Right atrium auricular region (tissue), 2 donors: ENCODE measurements at places on chromosomes 2 and 18. TPM values are rescaled to one million over a fixed set of nuclear protein-coding genes. Genes with fewer than 3 reads are reported as not detected.

DNA sequence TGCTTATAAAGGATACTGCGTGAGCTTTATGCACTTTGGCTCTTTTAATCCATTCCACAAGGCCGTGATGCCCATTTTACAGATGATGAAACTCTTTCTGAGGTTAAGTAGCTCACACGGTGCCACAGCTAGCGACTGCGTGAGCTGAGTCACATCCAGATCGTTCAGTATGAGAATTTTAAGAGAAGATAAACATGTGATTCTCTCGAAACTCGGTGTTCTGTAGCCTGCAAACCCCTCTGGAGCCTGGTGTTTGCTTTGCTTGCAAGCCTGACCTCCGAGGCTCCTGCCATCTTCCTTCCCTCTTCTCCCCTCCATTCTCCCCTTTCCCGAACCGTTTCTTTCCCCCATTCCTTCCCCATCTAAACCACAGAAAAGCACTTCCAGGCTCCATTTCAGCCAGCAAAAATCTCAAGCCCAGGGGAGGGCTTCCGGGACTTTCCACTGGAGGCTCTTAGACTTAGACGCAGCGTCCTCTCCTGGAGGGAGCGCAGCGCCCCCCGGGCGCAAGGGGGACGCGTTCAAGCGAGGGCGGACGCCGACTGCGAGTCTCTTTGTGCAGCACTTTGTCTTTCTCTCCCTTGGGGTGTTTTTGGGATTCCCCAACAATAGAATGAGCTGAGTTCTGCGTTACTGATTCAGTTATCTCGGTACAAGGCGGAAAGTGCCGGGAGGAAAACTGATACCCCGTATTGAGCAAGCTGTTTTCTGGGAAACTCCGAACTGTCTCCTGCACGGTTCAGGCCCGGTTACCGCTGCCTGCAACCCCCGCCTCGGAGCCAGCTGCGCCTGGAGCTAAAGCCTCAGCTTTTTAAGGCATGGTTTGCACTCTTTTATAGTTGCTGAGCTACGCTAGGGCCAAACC is 38.0 kb downstream of the CYP1B1 start:
- peak; percentile 66 for DNase-seq
- H3K4me1 ChIP-seq = peaks cover 13% of the 10 kb centered on the region
- peak overlapping the region; percentile 51 for H3K27ac ChIP-seq
- H3K4me3 ChIP-seq = peak overlapping the region; percentile 25
- no peaks in the 10 kb centered on the region for H3K36me3 ChIP-seq

DNA sequence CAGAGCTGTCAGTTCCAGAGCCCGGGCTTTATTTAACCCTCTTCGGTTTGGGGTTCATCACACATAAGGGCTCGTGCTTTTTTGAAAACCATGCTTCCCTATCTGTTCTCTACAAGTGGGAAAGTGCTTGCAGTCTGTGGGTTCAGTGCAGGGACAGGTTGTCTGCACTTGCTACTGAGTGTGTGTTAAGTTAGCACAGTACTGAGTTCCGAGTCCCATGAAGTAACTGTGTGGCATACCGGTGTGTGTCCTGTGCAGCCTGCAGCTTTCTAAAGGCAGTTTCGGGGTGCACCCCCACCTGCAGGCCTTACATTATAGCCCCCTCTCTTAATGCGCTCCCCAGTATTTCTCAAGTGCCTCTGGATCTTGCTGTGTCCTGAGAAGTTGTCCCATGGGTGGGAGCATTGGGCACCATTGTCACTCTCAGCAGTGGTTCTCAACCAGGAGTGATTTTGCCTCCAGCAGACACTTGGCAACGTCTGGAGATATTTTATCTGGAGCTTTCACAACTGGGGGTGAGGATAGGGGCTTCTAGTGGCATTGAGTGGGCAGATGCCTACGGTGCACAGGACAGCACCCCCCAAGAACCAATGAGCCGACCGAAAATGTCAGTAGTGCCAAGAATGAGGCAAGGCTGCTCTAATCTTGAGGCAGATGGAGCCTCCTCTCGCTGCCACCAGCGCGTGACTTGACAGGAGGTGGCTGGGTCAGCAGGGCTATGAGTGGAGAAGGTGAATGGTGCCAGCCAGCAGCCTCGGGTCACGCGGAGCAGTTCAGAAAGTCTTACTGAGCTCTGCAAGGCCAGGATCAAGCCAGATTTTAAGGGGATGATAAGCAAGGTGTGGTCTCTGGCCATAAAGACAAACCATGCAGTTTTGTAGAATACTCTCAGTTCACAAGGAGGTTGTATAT is 152.2 kb downstream of the SMAD7 start:
- peak; percentile 68 for DNase-seq
- H3K27ac ChIP-seq = peak overlapping the region; percentile 81
- no peaks in the 10 kb centered on the region for H3K36me3 ChIP-seq
- no peak overlapping the region for H3K4me3 ChIP-seq

GRCh38 chr2:186572705-186573104 is 17.2 kb upstream of the ITGAV start:
- no peaks in the 10 kb centered on the region for H3K36me3 ChIP-seq
- no peak overlapping the region for H3K27ac ChIP-seq
- no peak overlapping the region for H3K4me3 ChIP-seq
- no peak for DNase-seq

- DNase-seq = no peak
- H3K4me1 ChIP-seq = no peaks in the 10 kb centered on the region
- peaks cover 18% of the 10 kb centered on the region for H3K36me3 ChIP-seq
- no peaks in the 10 kb centered on the region for H3K27me3 ChIP-seq
- H3K4me3 ChIP-seq = peak overlapping the region; percentile 72
These were observed 2.9 kb downstream of the TRIB2 start for GRCh38 chr2:12719400-12720277.

GRCh38 chr2:10985901-10986535 is 74.3 kb downstream of the KCNF1 start:
- no peaks in the 10 kb centered on the region for H3K27me3 ChIP-seq
- no peak overlapping the region for H3K4me3 ChIP-seq
- DNase-seq = no peak
- H3K36me3 ChIP-seq = no peaks in the 10 kb centered on the region
- H3K27ac ChIP-seq = no peak overlapping the region

GRCh38 chr2:239292959-239293774 is 107.7 kb downstream of the HDAC4 start:
- no peaks in the 10 kb centered on the region for H3K36me3 ChIP-seq
- peak overlapping the region; percentile 79 for H3K27ac ChIP-seq
- no peaks in the 10 kb centered on the region for H3K27me3 ChIP-seq
- DNase-seq = no peak
- H3K4me1 ChIP-seq = no peaks in the 10 kb centered on the region

GRCh38 chr18:2990956-2991640 is 21.8 kb downstream of the LPIN2 start:
- H3K27ac ChIP-seq = no peak overlapping the region
- H3K36me3 ChIP-seq = no peaks in the 10 kb centered on the region
- DNase-seq = no peak
- H3K4me1 ChIP-seq = peaks cover 18% of the 10 kb centered on the region

- no peak overlapping the region for H3K27ac ChIP-seq
- H3K36me3 ChIP-seq = no peaks in the 10 kb centered on the region
- H3K4me3 ChIP-seq = no peak overlapping the region
- DNase-seq = no peak
- no peaks in the 10 kb centered on the region for H3K27me3 ChIP-seq
These were observed 142.3 kb upstream of the NRP2 start for GRCh38 chr2:205540036-205540435.

GRCh38 chr2:238433941-238434845 is 7.5 kb downstream of the ASB1 start:
- H3K4me1 ChIP-seq = peaks cover 8% of the 10 kb centered on the region
- peaks cover 39% of the 10 kb centered on the region for H3K36me3 ChIP-seq
- DNase-seq = no peak
- H3K27me3 ChIP-seq = no peaks in the 10 kb centered on the region
- H3K27ac ChIP-seq = no peak overlapping the region

- H3K4me3 ChIP-seq = no peak overlapping the region
- H3K27ac ChIP-seq = no peak overlapping the region
- no peaks in the 10 kb centered on the region for H3K27me3 ChIP-seq
These were observed 186.4 kb downstream of the EPHA4 start for GRCh38 chr2:221385716-221386115.

GRCh38 chr18:44411262-44411905 is 269.3 kb upstream of the SETBP1 start:
- H3K4me3 ChIP-seq = no peak overlapping the region
- no peaks in the 10 kb centered on the region for H3K27me3 ChIP-seq
- no peak for DNase-seq
- no peaks in the 10 kb centered on the region for H3K36me3 ChIP-seq
- no peak overlapping the region for H3K27ac ChIP-seq

- H3K27me3 ChIP-seq = no peaks in the 10 kb centered on the region
- H3K27ac ChIP-seq = peak overlapping the region; percentile 18
- no peak for DNase-seq
- H3K4me3 ChIP-seq = no peak overlapping the region
- no peaks in the 10 kb centered on the region for H3K36me3 ChIP-seq
These were observed 110.7 kb upstream of the SMAD7 start for GRCh38 chr18:49061239-49061990.

GRCh38 chr2:37782721-37783371 is 111.4 kb upstream of the CDC42EP3 start:
- DNase-seq = no peak
- no peaks in the 10 kb centered on the region for H3K27me3 ChIP-seq
- no peaks in the 10 kb centered on the region for H3K36me3 ChIP-seq
- H3K27ac ChIP-seq = peak overlapping the region; percentile 61
- H3K4me3 ChIP-seq = no peak overlapping the region

DNA sequence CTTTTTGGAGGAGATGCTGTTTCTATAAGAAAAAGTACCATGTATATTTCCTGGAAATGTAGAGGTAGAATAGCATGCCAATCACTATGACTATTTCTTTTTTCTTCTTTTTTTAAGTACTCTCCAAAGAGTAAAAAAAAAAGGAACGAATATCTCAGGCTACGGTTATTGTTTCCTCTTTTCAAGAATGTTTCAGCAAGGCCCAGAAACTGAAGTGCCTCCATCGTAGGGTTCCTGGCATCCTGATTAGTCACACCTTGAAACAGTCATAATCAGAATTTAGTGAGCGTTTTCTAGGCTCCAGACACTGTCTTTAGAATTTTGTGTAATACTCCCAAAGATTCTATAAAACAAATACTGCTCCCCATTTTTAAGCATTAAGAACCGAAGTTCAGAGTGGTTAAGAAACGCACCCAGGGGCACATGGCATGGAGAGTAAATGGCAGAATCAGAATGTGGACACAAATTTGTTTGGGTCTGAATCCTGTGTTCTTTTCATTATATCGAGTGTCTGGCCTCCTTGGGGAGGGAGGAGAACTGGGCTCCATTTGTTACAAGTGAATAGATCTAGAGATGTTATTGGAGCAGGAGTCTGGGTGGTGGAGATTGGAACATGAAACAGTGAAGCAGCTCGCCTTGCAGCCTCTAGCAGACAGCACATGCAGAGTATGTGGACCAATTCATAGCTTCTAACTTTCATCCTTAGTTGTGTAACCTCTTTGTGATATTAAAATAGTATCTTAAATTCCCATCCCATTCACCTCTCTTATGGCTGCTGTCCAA is 26.7 kb downstream of the ZEB2 start:
- DNase-seq = no peak
- peaks cover 10% of the 10 kb centered on the region for H3K36me3 ChIP-seq
- H3K27me3 ChIP-seq = no peaks in the 10 kb centered on the region
- H3K4me1 ChIP-seq = peaks cover 75% of the 10 kb centered on the region
- peak overlapping the region; percentile 38 for H3K27ac ChIP-seq
- H3K4me3 ChIP-seq = no peak overlapping the region

DNA sequence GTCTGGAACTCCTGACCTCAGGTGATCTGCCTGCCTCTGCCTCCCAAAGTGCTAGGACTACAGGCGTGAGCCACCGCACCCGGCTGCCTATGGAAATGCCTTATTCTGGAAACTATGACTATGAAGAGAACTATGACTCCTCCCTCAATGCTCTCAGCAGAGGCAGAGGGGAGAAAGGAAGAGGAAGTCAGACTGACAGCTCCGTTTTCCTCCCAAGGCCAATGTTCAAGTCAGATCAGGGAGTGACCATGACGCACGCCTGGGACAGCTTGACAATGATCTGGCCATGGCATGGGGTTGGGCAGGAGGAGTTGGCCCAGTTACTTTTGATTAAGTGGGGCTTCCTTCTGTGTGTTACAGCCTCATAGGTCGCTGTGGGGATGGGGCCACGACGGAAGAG is 44.3 kb upstream of the MRPL33 start:
- H3K4me3 ChIP-seq = no peak overlapping the region
- H3K4me1 ChIP-seq = no peaks in the 10 kb centered on the region
- no peaks in the 10 kb centered on the region for H3K36me3 ChIP-seq
- H3K27ac ChIP-seq = no peak overlapping the region
- no peaks in the 10 kb centered on the region for H3K27me3 ChIP-seq

DNA sequence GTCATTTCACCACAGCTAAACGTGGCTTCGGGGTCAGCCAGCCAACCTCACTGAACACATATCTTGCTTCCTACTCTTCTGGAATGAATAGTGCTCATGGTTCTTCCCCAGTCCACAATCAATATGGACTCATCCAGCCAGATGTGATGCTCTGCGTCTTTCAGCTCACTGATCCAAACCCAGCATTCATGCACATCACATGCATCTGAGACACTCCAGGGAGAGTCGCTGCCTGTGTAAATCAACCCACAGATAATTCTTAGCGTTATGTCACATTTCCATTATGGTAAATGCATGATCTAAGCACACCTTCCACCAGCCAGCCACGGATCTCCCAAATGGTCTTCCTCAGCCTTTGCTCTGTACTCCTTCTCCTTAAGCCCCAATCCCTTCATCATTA is 306.7 kb upstream of the CHAC2 start:
- H3K27me3 ChIP-seq = no peaks in the 10 kb centered on the region
- no peak for DNase-seq
- H3K4me1 ChIP-seq = no peaks in the 10 kb centered on the region
- H3K27ac ChIP-seq = no peak overlapping the region
- H3K4me3 ChIP-seq = no peak overlapping the region

DNA sequence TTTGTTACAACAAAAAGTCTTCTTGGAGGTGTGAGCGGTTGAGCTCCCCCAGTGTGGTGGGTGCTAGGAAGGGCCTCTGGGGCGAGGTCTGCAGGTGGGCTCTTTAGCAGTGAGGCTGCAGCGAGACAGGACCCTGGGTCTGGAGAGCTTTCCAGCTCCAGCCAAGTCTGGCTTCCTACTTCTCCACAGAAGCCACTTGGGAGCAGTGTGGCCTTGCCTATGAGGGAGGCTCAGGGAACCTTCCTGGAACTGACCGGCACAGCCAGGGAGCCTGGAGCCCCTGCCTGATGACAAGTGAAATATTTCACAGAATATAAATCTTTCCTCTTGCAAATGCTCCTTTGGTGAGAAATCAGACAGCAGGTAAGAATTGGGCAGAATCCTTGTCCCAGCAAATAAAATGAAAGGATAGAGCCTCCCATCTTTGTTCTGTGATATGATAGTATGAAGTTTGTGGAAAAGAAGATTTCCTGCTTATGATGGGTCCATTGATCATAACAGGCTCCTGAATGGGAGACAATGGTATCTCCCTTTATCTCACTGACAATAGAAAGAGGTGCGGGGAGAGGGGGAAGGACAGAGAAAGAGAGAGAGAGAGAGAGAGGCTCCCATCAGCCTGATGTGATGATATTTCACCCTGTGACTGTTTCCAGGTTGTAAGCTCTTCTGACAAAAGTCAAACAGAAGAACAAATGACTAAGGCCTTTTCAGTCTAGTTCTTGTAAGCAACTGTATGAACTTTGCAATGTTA is 289.8 kb upstream of the SPRED2 start:
- H3K4me1 ChIP-seq = no peaks in the 10 kb centered on the region
- H3K36me3 ChIP-seq = no peaks in the 10 kb centered on the region
- H3K27me3 ChIP-seq = no peaks in the 10 kb centered on the region
- no peak overlapping the region for H3K4me3 ChIP-seq

Gene RSAD2
- 1.5 TPM for total RNA-seq

Gene PTPRN
- total RNA-seq = not detected

Gene DNMT3A
- total RNA-seq = 8.1 TPM

Gene RNF152
- 7.7 TPM for total RNA-seq

Gene ZNF638
- total RNA-seq = 77.9 TPM

Gene LRRC30
- not detected for total RNA-seq
